ENCODE measurements at places on chromosomes 7 and 10. TPM values are rescaled to one million over a fixed set of nuclear protein-coding genes. Genes with fewer than 3 reads are reported as not detected.
A peak's percentile ranks its signal among the peaks of the same experiment; 100 is the strongest.

GRCh38 chr10:33743429-33743857 is 409.0 kb upstream of the NRP1 start:
- no peak for DNase-seq

- DNase-seq, result no peak
Observed at GRCh38 chr7:91327346-91327745, 63.1 kb downstream of the FZD1 start.

DNA sequence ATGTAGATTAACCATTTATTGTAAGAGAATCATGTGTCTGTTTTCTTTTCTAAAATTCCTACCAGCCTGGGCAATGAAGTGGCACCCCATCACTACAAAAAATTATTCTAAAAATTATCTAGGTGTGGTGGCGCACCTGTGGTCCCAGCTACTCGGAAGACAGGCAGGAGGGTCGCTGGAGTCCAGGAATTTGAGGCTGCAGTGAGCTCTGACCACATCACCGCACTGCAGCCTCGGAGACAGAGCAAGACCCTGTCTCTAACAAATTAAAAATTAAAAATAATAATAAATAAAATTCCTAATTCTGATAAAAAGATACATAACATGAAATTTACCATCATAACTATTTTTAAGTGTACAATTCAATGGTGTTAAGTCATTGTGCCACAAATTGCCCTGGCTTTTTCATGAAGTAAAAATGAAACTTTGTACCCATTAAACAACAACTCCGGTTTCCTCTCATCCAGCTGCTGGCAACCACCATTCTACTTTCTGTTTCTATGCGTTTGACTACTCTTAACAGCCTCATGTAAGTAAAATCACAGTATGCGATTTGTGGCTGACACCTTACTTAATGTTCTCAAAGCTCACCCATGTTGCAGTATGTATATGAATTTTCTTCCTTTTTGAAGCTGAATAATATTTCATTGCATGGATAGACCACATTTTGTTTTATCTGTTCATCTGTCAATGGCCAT is 20.6 kb upstream of the USP6NL start:
- no peak for DNase-seq

DNA sequence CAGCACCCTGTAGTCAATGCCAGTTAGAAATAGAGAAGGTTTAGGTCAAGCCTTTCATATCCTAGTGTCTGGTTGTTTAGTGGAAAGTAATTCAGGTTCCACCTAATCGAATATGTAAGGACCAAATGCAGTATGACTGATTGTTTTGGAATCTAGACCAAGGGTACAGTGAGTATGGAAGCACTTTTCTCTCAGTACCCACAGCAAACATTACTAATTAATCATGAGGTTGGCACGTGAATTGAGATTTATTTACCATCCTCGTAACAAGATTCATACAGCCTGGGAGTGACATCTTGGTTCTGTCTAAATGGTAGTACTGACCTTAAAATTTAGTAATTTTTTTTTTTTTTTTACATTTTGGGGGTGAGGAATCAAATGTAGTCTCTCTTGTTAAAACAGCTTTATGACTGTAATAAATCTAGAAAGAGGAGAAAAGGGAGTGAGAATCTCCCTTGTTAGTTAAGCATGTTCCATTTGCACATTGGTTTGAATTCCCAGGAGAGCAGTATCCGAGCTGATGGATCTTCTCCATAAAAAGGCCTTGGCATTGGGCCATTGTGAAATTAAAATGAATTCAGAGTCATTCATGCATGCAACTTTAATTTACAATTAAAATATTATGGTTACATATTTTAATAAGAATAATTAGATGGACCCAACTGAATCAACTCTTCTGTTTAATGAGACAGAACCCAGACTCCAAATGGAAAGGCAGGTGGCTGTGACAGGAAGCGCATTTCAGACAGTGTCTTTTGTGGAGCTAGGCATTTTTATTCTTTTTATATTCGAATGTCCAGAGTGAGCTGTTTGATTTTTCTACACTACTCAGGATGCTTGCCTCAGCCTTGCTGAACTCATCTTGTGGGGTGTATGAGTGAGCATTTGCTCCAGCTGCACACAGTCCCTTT is 57.6 kb downstream of the SNX10 start:
- peak; percentile 8 for DNase-seq

DNA sequence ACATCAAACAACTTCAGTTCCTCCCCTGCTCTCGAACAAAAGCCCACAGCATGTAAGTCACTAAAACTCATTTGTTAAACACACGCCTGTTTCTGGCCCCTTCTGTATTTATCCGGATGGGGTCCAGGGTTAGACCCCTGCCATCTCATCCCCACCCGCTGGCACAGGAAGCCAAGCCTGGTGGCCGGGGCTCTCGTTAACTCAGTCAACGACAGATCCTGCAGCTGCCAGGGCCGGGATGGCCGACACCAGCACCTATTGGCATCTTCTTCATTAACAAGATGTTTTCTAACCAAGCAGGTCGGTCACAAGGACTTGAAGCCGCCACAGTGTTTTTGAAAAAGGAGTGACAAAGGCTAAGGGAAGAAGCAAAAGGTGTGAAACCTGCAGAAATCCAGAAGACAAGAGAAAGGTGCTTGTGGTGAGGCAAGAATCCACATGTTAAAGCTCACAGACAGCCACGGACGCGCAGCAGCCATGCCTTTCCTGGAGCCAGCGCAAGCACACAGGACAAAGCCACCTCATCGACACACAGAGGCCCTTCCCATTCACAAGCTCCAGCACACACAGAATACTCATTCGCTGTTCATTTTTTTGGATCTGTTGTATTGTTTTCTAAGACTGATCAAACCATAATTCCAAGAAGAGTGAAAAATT is 202.7 kb downstream of the DIP2C start:
- DNase-seq, result no peak

DNA sequence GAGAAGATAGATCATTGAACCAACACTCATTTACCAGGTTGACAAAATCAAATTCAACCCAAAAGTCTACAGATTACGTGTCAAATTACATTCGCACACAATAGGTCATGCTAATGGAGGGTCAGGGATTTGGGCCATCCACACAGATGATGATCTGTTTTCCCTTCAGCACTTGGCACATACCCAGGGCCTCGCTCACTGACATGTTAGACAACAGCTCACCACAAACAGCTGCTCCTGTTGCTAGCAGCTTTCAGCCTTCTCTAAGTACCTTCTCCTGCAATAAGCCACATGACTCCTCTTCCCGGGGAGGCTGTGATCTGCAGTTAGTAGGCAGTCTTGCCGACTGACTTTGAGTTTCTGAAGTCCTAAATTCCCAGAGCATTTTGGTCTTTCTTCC is 18.4 kb downstream of the NKX2-3 start:
- DNase-seq, result peak; percentile 98

DNA sequence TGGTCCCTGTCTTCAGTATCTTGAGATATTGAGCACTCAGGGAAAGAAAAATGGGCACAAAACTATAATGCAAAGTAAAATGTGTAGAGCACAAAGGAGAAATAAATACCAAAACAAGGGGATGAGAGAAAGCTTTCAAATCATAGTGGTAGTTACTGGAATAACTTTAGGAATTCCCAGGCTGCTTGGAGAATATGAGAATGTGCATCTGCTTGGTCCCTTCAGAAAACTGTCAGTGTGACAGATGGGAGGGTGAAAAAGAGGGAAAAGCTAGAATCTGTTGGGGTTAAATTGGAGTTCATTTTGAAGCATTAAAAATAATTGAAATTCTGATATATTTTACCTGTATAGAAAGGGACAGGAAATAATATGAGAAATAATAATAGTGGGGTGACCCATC is 15.3 kb downstream of the ST7 start:
- DNase-seq, result peak; percentile 62

SMNDC1 gene
- total RNA-seq, result 5.7 TPM
